ENCODE measurements at places on chromosomes 16 and 17. TPM values are rescaled to one million over a fixed set of nuclear protein-coding genes. Genes with fewer than 3 reads are reported as not detected.

Gene HAP1
- total RNA-seq, result not detected

GRCh38 chr17:56297184-56297583 is 143.9 kb downstream of the ANKFN1 start:
- H3K27me3 ChIP-seq, result no peaks in the 10 kb centered on the region
- no peak overlapping the region for H3K4me3 ChIP-seq
- no peak for DNase-seq
- peaks cover 4% of the 10 kb centered on the region for H3K4me1 ChIP-seq
- H3K36me3 ChIP-seq, result no peaks in the 10 kb centered on the region

Gene PYDC1
- not detected for total RNA-seq

GRCh38 chr16:12447556-12447955 is 356.1 kb downstream of the CPPED1 start:
- no peak overlapping the region for H3K27ac ChIP-seq
- H3K4me1 ChIP-seq, result no peaks in the 10 kb centered on the region
- no peak overlapping the region for H3K4me3 ChIP-seq
- no peaks in the 10 kb centered on the region for H3K36me3 ChIP-seq

DNA sequence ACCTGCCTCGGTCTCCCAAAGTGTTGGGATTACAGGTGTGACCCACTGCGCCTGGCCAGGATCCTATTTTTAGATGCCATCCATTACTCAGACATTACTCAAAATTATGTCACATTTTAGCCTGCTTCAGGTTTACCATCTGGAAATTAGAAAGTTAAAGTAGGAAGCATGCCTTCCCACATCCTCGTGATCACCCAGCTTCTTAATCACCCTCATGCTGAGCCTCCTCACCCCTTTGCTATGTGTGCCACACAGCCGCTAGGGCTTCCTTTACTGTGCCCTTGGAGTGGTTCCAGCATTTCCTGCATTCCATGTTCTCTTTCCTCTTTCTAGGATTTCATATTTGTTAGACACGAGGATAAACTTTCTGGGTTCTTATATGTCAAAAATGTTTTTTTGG is 9.3 kb downstream of the ADORA2B start:
- peaks cover 3% of the 10 kb centered on the region for H3K36me3 ChIP-seq
- peak overlapping the region; percentile 77 for H3K27ac ChIP-seq

GRCh38 chr17:51745993-51746392 is 412.5 kb downstream of the CA10 start:
- peaks cover 11% of the 10 kb centered on the region for H3K4me1 ChIP-seq
- no peaks in the 10 kb centered on the region for H3K27me3 ChIP-seq
- no peak for DNase-seq
- H3K36me3 ChIP-seq, result no peaks in the 10 kb centered on the region

DNA sequence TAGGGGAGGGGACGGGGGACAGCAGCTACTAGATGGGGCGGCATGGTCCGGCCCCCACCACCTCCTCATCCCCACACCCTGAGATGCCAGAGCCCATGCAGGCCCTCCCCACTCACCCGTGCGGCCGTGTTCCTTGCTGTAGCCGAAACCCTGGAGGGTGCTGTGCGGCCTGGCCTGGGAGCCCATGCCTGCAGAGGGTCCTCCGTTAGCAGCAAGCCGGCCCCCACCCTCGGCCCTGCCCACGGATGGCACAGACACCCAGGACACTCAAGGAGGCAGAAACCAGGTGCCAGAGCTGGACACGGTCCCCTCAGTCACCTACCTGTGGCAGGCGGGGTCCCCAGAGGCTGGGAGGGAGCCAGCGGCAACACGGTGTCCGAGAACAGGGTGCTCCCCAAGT is 5.5 kb downstream of the TEPSIN start:
- no peak overlapping the region for H3K27ac ChIP-seq
- no peak overlapping the region for H3K4me3 ChIP-seq
- no peaks in the 10 kb centered on the region for H3K27me3 ChIP-seq
- peaks cover 15% of the 10 kb centered on the region for H3K36me3 ChIP-seq

GRCh38 chr16:2464333-2464732 is 4.4 kb downstream of the TEDC2 start:
- H3K27me3 ChIP-seq, result no peaks in the 10 kb centered on the region
- no peaks in the 10 kb centered on the region for H3K36me3 ChIP-seq
- H3K4me1 ChIP-seq, result peaks cover 23% of the 10 kb centered on the region
- no peak for DNase-seq

DNA sequence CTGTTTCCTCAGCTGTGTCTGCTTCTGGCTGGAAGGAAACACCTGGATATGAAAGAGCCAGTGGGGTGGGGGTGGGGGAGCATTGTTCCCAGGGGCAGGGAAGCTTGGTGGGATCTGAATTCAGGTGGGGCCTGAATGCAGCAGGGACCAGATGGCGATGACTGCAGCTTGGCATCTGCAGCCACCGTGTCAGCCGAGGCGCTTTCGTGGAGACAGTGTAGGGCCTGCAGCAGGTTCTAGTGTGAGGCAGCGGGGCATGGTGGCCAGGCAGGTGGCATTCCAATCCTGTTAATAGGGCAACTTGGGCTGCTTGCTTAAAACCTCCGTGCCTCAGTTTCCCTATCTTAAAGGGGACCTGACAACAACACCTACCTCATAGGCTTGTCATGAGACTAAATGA is 1.7 kb downstream of the PIK3R6 start:
- H3K27me3 ChIP-seq, result peaks cover 34% of the 10 kb centered on the region
- no peak overlapping the region for H3K27ac ChIP-seq

GRCh38 chr17:74164446-74165045 is 38.9 kb upstream of the RPL38 start:
- no peak for DNase-seq
- no peaks in the 10 kb centered on the region for H3K4me1 ChIP-seq
- H3K27ac ChIP-seq, result no peak overlapping the region
- no peak overlapping the region for H3K4me3 ChIP-seq

DNA sequence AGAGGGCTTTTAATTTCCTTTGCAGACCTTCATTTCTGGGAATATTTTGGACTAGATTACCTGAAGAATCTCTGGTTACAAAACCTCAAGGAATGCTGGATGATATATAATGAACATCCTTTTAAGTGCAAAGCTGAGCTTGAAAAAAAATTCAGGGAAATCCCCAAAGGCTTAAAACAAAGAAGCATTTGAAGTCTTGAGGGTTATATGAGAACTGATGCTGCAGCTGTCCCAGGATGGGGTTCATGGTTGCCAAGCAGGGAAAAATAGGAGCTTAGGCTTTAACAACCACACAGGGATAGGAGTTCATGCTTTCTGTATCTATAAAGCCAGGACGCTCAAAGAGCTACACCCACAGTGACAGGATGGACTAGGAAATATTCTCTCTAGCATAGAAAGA is 150.4 kb upstream of the IRX5 start:
- no peaks in the 10 kb centered on the region for H3K36me3 ChIP-seq
- H3K27me3 ChIP-seq, result peaks cover 18% of the 10 kb centered on the region
- no peaks in the 10 kb centered on the region for H3K4me1 ChIP-seq
- no peak overlapping the region for H3K4me3 ChIP-seq
- DNase-seq, result no peak

GRCh38 chr17:49602783-49603182 is 27.1 kb downstream of the NXPH3 start:
- peaks cover 38% of the 10 kb centered on the region for H3K36me3 ChIP-seq
- H3K27me3 ChIP-seq, result no peaks in the 10 kb centered on the region
- H3K4me3 ChIP-seq, result no peak overlapping the region

Gene SLC12A3
- not detected for total RNA-seq

GRCh38 chr16:19186408-19186807 is 18.4 kb downstream of the SYT17 start:
- H3K4me1 ChIP-seq, result peaks cover 7% of the 10 kb centered on the region
- no peak for DNase-seq
- no peak overlapping the region for H3K27ac ChIP-seq
- no peaks in the 10 kb centered on the region for H3K27me3 ChIP-seq
- no peak overlapping the region for H3K4me3 ChIP-seq

DNA sequence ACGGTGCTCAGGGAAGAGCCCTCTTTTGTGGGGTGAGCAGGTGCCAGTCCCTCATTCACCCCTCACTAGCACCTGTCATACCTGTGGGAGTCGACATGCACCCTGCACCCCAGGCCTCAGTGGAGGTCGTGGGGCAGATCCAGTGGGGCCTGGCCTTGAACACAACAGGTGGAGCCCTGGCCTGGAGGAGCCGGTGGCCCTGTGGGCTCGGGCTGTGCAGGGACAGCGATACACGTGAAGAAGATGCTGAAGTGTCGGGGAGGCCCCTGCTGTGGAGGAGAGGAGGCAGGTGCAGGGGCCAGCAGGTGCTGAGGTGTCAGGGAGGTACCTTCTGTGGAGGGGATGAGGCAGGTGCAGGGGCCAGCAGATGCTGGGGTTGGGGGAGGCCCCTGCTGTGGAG is 31.8 kb downstream of the ZNF750 start:
- no peak for DNase-seq
- no peak overlapping the region for H3K4me3 ChIP-seq
- peaks cover 5% of the 10 kb centered on the region for H3K36me3 ChIP-seq
- H3K27ac ChIP-seq, result no peak overlapping the region
- no peaks in the 10 kb centered on the region for H3K27me3 ChIP-seq

Gene CCL8
- not detected for total RNA-seq

DNA sequence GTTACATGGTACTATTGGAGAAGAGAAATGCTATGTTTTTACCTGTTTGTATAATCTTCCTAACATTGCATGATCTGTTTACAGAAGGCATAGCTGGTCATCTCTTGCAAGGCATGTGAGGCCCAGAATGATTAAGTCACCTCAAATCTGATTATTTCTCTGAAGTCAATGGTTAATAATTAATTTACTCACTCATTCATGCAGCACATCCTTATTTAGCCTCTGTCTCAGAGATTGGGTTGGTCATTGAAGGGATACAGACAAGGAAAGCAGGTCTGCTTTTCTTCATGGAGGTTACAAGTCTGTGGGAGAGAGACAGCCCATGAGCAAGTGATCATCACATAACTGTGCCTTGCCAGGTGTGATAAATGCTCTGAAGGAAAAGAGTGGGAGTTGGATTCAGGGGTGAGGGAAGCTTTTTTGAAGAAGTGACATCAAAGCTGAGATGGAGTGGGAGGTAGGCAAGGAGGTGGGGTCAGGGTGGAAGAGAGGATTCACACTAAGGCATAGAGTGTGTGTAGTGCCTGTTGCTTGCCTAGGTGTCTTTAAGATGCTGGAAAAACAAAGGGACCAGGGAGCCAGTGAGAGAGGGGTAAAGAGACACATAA is 16.3 kb upstream of the RBFOX1 start:
- no peak overlapping the region for H3K4me3 ChIP-seq
- DNase-seq, result no peak
- no peaks in the 10 kb centered on the region for H3K27me3 ChIP-seq
- H3K4me1 ChIP-seq, result no peaks in the 10 kb centered on the region
- no peak overlapping the region for H3K27ac ChIP-seq

DNA sequence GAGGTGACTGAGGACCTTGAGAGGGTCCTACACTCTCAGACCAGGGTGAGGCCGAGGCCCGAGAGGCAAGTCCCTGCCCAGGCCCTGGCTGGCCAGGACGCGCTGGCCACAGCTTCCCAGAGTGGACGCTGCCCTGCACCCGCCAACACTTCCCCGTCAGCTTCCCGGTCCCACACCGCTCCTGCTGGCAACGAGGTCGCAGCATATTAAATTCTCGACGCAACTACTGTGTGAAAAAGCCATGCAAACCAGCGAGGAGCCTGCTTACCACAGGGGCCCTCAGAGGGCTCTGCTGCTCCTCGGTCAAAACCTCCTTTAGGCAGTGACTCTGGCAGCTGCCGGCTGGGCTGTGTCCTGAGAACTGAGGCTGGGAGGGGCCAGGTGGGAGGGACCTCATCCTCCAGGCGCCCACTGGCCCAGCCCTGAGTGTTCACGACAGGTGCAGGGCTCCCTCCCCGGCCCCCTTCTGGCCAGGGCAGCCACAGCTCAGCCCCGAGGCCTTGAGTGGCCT is 2.1 kb upstream of the TEX19 start:
- no peak for DNase-seq
- no peak overlapping the region for H3K27ac ChIP-seq
- no peak overlapping the region for H3K4me3 ChIP-seq
- peaks cover 13% of the 10 kb centered on the region for H3K27me3 ChIP-seq
- H3K4me1 ChIP-seq, result peaks cover 5% of the 10 kb centered on the region
- H3K36me3 ChIP-seq, result no peaks in the 10 kb centered on the region

DNA sequence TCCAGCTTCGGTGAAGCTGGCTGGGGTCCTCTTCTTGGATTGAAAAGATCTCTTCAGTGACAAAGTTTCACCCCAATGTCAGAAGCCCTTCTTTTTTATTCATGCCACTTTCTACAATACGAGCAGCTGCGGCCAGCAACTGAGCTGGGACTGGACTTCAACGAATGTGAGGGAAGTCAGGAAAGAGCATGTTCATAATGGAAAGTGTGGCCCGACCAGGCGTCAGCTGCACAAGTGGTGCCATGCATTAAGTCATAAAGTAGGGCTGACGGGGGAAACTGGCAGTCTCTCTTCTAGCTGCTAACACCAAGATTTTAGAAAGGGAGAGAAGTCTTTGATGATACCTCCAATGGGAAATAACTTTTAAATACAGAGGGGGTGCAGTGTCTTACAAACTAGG is 192.6 kb downstream of the PARN start:
- H3K27me3 ChIP-seq, result no peaks in the 10 kb centered on the region
- no peak overlapping the region for H3K4me3 ChIP-seq
- no peak overlapping the region for H3K27ac ChIP-seq
- peaks cover 28% of the 10 kb centered on the region for H3K4me1 ChIP-seq
- no peak for DNase-seq

GRCh38 chr16:75837681-75838080 is 111.4 kb upstream of the CPHXL start:
- no peaks in the 10 kb centered on the region for H3K36me3 ChIP-seq
- H3K4me1 ChIP-seq, result no peaks in the 10 kb centered on the region
- no peak for DNase-seq
- no peak overlapping the region for H3K4me3 ChIP-seq

- no peaks in the 10 kb centered on the region for H3K4me1 ChIP-seq
- no peaks in the 10 kb centered on the region for H3K27me3 ChIP-seq
- H3K4me3 ChIP-seq, result no peak overlapping the region
- no peak for DNase-seq
- H3K27ac ChIP-seq, result no peak overlapping the region
- H3K36me3 ChIP-seq, result no peaks in the 10 kb centered on the region
These were observed 43.6 kb downstream of the RNF157 start for GRCh38 chr17:76196675-76197074.

DNA sequence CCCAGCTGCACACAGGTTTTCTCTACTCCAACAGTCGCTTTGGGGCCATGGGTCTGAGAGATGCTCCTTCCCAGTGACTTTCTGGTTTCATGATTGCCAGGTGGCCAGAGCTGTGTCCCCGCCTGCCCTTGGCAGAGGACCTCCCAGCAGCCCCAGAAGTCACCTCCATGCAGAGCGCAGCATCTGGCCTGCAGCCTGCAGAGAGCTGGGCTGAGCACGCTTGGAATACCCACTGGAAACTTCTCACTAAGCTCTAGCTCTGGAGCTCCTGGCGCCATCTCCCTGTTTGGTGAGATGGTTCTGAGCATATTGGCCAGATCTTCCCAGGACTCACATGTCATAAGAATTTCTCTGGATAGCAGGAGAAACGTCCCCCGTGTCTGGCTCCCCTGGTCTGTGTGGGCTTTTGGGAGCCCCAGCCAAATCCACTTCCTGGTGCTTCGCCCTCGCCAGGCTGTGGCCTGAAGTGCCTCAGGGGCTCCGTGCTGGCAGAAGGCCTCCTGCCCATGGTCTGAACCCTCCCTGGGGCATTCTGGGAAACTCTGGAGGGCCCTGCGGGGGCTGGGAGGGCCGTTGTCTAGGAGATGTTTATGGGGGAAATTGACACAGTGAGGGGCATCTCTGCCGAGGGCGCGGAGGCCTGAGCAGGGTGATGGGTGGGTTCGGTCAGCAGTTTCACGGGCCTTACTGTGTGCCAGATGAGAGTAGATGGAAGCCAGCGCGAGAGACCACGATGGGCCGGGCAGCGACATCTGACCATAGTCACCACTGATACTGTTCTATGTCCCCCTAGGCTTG is 73.2 kb upstream of the CIBAR2 start:
- no peak overlapping the region for H3K27ac ChIP-seq
- H3K27me3 ChIP-seq, result no peaks in the 10 kb centered on the region
- H3K4me3 ChIP-seq, result no peak overlapping the region
- peaks cover 5% of the 10 kb centered on the region for H3K4me1 ChIP-seq

GRCh38 chr16:80080287-80080851 is 460.4 kb upstream of the DYNLRB2 start:
- DNase-seq, result no peak
- no peaks in the 10 kb centered on the region for H3K27me3 ChIP-seq
- H3K36me3 ChIP-seq, result no peaks in the 10 kb centered on the region
- no peak overlapping the region for H3K27ac ChIP-seq
